ENCODE measurements at places on chromosomes 16 and 17.

GRCh38 chr17:64291268-64291851, 28.3 kb upstream of the TEX2 start:
- no peak for DNase-seq

- DNase-seq, result no peak
These were observed 32.1 kb downstream of the MYH3 start for GRCh38 chr17:10624969-10625368.

DNA sequence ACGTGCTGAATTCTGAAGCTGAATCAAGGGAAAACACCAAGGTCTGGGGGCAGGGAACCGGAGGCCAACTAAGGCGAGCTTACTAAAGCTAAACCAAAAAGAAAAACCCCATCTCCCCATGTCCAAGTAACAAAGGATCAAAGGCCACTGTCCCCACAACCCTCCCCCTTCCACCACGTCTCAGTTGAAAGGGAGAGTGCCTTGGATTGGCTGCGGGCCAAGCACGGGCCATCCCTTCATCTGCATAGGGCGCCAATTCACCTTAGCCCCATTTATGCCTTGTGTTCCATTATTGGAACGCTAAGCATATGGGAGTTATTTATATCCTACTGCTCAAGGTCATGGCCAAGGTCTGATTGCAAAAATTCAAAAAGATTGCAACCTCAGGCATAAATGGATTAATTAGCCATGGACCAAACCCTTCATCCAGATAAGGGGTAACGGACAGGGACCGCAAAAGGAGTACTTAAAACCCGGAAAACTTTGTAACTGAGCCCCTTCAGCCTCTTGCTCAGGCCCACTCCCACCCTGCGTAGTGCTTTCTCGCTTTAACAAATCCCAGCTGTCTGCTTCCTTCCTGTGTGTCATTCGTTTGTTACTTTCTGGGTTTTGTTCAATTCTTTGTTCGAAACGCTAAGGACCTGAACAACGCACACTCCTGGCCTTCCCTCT, 740 bp upstream of the ATP6V0D1 start:
- no peak for DNase-seq

DNA sequence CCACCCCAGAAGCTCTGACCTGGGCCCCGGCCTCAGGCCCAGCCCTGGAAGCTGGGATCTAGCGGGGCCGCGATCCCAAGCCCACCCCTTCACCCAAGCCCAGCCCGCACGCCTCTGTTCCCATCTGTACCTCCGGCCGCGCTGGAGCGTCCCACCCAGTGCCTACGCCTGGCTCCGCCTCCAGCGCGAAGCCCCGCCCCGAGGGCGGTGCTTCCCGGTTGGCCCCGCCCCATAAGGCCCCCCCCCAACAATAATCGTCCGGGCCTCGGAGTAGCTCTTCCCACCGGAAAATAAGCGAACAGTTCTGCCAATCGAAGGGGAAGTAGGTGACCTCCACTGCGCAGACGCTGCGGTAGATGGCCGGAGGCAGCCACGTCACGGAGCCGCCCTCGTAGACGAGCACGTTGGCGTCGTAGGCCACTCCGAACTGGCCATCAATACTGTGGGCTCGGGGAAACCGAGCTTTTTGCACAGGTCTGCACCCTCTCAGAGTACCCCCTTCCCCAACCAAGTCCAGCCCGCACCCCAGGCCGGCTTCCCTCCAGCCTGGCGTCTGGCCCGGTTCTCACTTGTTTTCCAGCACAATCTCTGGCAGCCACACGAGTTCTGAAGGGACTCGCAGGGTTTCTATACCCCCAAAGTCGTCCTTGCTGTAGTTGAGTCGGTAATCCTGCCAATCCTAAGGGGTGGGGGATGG, 1.1 kb downstream of the CHRNE start:
- DNase-seq, result no peak

- DNase-seq, result no peak
These were observed 128.1 kb upstream of the FOXF1 start for GRCh38 chr16:86382067-86382773.

- DNase-seq, result no peak
These were observed 98.3 kb downstream of the ABCC1 start for GRCh38 chr16:16047761-16048160.

DNA sequence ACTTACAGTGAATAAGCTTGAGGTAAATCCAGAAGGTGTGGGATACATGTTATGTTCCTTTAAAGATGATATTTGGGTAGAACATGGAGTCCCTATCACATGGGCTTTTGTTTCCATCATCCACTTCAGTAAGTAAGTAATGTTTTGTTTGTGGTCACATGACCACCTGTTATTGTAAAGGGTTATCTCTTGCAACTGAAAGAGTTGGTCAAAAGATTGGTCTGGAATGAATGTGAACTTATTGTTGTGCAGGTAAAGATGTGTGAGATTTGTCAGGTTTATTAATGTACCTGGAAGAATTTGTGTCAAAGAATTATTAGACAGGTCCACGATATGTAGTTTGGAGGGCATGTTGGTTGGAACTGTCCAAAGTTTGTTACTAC, 1.6 kb downstream of the OMG start:
- no peak for DNase-seq

- DNase-seq, result no peak
These were observed 2.3 kb downstream of the CLUH start for GRCh38 chr17:2709183-2709661.

GRCh38 chr16:48556913-48557351, 53.0 kb downstream of the N4BP1 start:
- DNase-seq, result no peak

DNA sequence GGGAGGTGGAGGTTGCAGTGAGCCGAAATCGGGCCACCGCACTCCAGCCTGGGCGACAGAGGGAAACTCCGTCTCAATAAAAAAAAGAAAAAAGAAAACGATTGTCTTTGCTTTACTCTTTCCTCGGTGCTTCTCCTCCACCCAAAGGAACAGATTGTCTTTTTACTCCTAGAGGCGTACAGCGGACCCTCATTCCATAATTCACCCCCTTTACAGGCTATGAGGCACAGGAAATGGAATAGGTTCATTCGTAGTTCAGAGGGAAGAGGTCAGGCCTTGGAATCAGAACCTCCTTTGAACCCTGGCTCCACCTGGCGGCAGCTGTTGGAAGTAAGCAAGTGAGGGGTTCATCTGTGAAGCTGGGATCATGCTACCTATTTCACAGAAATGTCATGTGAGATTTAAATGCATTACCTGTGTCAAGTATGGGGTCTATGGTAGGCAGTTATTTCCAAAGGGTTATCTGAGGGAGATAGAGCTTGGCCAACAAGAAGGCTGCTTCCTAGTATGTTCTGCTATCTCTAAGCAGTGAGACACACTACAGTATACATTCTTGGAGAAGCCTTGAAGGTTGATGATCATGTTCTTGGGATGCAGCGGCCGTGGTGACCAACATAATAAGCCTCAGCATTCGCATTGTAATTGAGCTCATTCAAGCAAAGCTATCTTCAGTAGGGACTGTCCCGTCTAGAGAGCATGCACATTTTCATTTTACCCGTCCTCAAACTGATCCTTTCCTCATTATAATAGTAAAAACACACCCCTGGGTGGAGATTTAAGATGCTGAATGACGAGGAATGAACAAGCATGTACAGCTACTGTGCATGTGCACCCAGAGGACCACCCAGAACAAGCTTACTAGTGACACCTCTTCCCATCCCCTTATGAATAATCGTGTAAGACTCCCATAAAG, 18.7 kb upstream of the ZNF689 start:
- peak; percentile 69 for DNase-seq

DNA sequence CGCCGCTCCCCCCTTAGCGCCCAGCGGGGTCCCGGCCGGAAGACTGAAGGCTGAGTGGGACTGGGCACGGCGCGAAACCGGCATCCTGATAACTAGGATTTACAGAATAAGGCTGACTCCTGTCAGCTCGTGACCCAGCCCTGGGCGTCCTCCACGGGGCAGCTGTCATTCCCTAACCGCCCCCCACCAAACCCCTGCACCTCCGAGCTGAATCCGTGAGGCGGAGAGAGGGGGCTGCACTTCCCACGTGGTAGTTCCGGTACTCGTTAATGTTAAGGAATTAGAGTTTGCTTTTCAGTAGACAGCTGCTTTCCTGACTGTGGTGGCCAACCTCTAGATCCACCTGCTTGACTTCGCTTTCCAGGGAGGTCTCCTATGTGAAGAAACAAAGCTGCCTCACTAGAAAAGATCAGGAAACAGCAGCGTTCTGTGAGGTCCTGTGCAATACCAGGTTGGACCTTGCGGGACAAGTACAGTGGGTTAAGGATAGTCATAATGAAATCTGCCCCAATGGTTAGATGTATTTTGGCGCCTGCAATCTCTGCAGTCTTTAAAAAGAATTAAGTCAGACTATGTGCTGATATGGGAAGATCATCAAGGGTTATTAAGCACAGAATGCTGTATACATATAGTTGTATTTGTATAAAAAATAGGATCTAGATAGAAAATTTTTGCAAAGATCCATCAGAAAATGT, 1.1 kb upstream of the WBP2 start:
- no peak for DNase-seq
